AG09309 (cell line): ENCODE measurements at places on chromosomes 7 and 10.

GRCh38 chr7:127844707-127845331 is 186.4 kb downstream of the LRRC4 start:
- DNase-seq: no peak

DNA sequence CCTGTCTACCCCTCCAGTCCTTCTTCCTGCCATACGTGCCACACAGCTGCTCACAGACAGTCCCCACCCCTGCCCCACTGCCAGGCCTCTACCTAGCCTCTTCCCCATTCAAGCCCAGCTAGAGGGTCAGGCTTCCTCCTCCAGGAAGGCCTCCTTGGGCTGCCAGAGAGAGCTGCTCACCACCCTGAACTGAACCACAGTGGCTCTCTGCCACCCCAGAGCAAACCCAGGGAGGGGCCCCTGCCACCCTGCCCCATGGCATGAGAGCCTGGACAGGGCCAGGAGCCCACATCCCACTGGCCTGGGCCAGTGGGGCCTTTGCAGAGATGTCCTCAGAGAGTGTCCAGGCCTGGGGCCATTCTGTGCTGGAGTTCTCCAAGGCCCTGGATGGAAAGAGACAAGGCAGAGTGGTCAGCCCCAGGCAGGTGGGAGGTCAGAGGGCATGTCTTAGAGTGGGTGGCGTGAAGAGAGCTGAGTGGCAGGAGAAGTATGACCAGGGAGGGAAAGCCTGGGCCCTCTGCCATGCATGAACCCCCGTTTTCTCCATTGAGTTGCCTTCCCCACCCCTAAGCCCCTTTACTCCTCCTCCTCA is 40.4 kb downstream of the TMEM270 start:
- no peak for DNase-seq

DNA sequence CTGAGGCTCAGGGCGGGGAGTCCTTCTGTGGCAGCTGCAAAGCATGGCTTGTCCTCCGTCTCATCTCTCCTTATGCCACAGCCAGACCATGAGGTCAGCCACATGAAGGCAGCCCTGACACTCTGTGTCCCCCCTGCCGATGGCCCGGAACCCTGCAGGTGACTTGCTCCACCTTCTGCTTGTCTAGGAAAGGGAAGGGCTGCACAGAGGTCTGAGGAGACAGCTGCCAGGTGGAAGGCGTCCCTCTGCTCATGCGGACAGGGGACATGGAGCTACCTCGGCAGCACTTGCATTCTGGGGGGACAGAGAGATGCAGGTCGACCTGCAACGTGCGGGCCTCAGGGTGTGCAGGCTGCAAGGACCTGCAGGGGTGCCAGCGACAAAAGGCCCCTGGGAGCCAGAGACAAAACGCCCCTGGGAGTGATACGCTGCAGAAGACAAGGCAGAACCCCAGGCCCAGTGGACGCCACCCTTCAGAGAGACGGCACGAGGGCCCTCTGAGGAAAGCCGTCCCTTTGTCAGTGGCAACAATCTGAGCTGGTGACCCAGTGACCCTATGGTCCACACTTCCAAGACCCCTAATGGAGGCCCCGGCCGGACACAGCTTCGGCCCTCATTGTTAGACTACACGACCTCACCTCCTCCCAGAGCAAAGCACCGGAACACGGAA is 205.2 kb upstream of the PPP2R2D start:
- no peak for DNase-seq

DNA sequence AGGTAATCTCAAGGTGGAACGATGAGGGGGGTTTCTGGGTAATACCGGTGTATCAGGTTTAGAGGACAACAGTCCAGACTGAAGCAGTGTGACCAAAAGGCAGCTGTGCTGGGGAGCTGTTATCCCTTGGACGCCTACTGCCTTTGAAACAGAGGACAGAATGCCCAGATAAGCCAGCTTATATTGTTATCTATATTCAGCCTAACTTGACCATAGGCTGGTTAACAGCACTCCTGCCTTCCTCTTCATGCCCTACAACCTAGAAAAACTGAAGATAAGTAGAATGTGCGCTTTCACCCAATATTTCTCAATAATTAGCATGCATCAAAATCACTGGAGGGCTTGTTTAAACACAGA is 44.9 kb downstream of the IL6 start:
- no peak for DNase-seq

DNA sequence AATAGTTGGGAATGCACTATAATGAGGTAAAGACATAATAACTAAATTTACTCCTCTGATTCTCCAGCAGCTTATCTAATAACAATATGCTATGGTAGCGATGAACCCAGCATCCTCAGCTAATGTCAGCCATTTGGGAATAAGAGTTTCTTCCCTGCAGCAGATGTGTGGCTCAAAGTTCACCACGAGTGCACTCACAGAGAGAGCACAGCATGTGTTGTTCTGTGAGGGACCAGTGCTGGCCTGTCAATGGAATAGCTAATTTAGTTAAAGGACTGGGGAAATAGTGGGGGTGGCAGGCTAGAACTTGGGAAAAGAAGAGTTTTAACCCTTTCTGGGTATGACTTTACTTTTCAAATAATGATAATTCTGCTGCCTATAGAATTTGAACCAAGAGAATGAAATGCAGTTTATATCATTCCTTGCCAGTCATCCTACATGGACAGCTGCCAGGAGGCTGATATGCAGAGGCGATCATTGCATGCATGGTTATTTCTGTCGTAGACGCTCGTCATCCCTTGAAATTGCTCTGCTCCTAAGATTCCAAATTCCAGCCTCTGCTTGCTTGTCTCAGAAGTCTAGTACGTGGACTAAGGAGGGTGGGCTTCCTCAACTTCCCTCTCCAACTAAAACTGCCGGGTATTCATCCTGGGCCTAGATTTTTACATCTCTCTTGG is 355.6 kb downstream of the RNLS start:
- DNase-seq: no peak

GRCh38 chr10:129870961-129871621 is 93.0 kb downstream of the EBF3 start:
- DNase-seq: no peak

DNA sequence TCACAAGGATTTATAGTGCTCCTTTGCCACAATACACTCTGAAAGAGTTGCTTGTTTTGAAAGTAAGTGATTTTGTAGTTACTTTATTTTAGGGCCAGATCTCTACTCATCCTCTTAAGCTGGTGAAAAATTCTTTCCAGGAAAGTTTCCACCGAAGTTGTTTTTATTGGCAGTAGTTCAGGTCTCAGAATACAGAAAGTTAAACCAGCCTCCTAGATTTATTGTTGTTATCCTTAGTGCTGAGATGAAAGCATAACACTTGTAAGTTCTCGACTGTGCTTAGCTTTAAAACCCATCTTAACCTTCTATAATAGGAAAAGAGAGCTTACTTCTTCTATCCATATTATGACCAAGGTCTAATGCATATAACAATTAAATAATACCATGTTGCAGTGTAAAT is 5.5 kb downstream of the AP3M1 start:
- peak; percentile 67 for DNase-seq

- no peak for DNase-seq
Measured at GRCh38 chr7:99561737-99562051, 3.3 kb downstream of the ZNF655 start.

DNA sequence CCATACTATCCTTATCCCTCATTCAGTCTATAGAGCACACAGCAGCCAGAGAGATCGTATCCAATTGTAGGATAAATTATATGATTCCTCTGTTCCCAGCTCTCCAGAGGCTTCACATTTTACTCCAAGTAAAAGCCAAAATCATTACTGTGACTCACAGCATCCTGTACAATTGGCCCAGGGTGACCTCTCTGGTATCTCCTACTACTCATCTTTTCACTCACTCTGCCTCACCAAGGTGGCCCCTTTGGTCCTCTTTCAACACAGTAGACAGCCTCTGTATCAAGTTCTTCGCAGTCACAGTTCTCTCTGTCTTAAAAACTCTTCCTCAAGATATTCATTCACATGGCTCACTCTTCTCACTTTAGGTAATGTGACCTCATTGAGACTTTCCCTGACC is 72.6 kb upstream of the LSM8 start:
- DNase-seq: no peak
